ENCODE measurements at places on chromosomes 7 and 10.

GRCh38 chr10:6199131-6199733, 3.5 kb upstream of the PFKFB3 start:
- no peak for DNase-seq

DNA sequence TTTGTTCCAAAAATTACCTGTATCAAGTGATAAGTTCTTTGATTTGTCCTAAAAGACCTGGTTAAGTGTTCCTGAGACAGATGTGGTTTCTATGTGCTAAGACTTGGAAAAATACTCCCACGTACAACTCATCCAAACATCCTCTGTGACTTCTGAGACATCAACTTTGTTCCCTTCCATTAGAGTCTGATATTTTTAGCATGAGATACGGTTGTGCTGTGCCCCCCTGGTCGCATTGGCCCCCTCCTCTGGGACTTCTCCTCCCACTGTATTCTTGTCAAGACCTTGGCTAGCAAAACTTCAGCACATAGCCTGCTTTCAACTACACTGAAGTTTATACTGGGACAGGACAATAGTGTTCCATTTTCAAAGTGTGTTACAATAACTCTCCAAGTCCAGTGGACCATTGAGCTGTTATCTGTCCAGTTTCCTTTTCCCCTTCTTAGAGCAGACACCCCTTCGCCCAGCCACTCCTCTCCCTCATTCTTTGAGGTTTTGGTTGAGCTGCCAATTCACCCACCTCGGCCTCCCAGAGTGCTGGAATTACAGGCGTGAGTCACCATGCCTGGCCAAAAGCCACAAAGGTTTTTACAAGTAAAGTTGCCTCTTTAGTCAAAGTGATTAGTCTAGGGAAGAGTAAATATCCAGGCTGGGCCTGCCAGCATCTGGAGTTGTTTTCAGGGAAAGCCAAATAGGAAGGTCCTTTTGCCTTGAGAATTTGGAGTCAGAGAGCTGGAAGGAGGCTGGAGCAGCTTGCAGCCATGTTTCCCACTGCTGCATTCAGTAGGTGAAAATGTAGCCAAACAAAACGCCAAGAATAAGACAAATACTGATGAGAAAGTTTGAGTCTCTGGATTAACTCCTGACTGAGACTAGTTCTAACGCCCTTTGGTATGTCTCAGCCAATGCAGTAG, 17.8 kb upstream of the PDLIM1 start:
- DNase-seq, result peak; percentile 91

- no peak for DNase-seq
Measured at GRCh38 chr10:132646443-132647097, 109.0 kb downstream of the INPP5A start.

GRCh38 chr7:12927635-12928434, 240.4 kb downstream of the ARL4A start:
- DNase-seq, result no peak
